Thymus (tissue), 14 donors: ENCODE measurements at places on chromosomes 2 and 18. TPM values are rescaled to one million over a fixed set of nuclear protein-coding genes. Genes with fewer than 3 reads are reported as not detected.

DNA sequence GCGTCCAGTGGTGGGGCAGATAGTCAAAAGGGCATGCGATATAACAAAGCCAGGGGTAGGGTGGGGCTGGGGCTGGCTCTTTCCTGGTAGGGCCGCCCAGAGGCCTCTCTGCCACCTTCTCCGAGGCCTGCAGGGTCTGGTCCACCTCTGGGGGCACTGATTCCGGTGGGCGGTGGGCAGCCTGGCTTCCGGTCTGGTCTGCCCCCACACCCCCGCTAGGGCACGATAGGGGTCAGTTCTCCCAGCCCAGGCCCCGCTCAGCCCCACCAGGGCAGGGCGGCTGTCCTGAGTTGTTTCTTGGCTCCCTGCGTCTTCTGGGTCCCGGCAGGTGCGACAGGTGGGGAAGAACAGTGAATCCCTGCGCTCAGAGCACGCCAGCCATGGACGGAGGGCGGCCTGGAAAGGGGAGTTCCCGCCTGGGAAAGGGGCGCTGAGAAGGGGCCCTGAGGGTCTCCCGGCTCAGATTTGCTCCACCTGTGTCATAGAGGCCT, 707 bp upstream of the ERFE start:
- H3K4me3 ChIP-seq, result no peak overlapping the region
- DNase-seq, result no peak
- H3K4me1 ChIP-seq, result peaks cover 8% of the 10 kb centered on the region
- no peaks in the 10 kb centered on the region for H3K36me3 ChIP-seq
- H3K27me3 ChIP-seq, result peaks cover 39% of the 10 kb centered on the region

- no peak overlapping the region for H3K4me3 ChIP-seq
- no peaks in the 10 kb centered on the region for H3K36me3 ChIP-seq
- H3K27ac ChIP-seq, result no peak overlapping the region
Measured at GRCh38 chr2:235976516-235976915, 191.7 kb downstream of the GBX2 start.

GRCh38 chr18:79911344-79912270, 39.8 kb downstream of the SLC66A2 start:
- no peak overlapping the region for H3K4me3 ChIP-seq
- H3K4me1 ChIP-seq, result no peaks in the 10 kb centered on the region
- H3K27ac ChIP-seq, result no peak overlapping the region
- no peaks in the 10 kb centered on the region for H3K27me3 ChIP-seq

- peak overlapping the region; percentile 46 for H3K27ac ChIP-seq
- no peaks in the 10 kb centered on the region for H3K36me3 ChIP-seq
- peaks cover 67% of the 10 kb centered on the region for H3K4me1 ChIP-seq
- H3K4me3 ChIP-seq, result no peak overlapping the region
- H3K27me3 ChIP-seq, result peaks cover 67% of the 10 kb centered on the region
Measured at GRCh38 chr18:48931680-48932461, 18.9 kb downstream of the SMAD7 start.

- no peak overlapping the region for H3K27ac ChIP-seq
- H3K4me3 ChIP-seq, result no peak overlapping the region
- no peaks in the 10 kb centered on the region for H3K36me3 ChIP-seq
- H3K27me3 ChIP-seq, result no peaks in the 10 kb centered on the region
- no peak for DNase-seq
Measured at GRCh38 chr2:230124235-230124634, 55.5 kb upstream of the SLC16A14 start.

GRCh38 chr18:52409727-52410126, 69.7 kb downstream of the DCC start:
- H3K27ac ChIP-seq, result no peak overlapping the region
- no peak overlapping the region for H3K4me3 ChIP-seq
- H3K4me1 ChIP-seq, result no peaks in the 10 kb centered on the region
- DNase-seq, result no peak
- H3K36me3 ChIP-seq, result no peaks in the 10 kb centered on the region

DNA sequence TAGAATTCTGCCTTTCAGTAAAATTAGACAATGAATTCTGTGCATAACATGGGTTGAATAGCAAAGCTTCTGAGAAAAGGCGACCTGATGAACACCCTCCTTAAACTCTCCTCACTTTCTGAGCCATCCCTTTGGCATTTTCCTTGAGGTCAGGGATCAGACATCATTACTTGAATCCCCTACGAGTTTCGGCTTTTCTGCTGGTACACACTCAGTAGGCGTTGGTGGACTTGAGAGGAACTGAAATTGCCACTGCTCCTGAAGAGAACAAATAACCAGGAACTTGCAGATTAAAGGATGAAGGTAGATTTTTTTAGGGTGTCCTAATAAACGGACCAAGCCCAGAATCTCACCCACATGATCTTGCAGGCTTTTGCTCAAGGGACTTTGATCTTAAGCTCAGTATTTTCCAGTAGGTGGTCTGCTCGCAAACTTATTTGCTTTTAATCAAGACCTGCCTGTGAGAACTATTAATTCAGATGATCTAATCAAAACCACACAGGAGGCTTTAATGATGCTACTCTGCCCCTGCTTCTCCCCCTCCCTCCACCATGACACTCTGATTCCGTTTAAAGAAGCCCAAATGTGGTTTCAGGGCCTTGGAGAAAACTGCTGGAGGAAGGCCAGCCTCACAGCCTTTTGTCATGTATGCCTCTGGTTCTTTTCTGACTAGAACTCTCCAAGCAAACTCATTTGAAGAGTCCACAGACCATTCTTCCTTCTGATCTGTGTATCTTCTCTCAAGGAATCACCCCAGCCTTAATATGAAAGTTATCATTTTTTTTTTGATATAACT, 124.9 kb downstream of the PRKCE start:
- H3K27me3 ChIP-seq, result no peaks in the 10 kb centered on the region
- DNase-seq, result no peak
- H3K4me1 ChIP-seq, result no peaks in the 10 kb centered on the region
- no peaks in the 10 kb centered on the region for H3K36me3 ChIP-seq
- H3K4me3 ChIP-seq, result no peak overlapping the region

DNA sequence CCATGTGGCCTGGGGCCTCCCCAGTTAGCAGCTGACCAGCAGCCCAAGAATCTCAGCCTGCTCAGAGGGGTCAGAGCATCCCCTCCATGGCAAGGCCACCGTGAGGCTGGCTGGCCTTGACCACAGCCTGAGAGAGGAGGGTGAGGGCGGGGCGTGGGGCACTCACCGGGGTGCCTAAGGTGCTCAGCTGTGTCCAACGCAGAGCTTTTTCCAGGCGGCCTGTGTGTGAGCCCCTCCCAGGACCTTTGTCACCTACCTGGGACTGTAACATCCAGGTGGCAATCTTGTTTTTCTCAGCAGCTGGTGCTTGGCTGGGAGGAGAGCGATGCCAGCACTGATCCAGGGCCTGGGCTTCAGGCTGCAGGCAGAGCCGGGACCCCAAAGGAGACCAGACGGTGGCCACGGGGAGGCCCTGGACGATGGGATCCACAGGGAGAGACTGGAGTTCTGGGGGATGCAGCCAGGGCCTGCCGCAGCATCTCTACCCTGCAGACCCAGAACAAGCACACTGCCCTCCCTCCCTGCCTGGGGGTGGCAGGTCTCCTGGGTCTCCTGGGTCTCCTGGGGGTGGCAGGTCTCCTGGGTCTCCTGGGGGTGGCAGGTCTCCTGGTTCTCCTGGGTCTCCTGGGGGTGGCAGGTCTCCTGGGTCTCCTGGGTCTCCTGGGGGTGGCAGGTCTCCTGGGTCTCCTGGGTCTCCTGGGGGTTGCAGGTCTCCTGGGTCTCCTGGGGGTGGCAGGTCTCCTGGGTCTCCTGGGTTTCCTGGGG, 12.3 kb downstream of the SNED1 start:
- no peaks in the 10 kb centered on the region for H3K36me3 ChIP-seq
- H3K27me3 ChIP-seq, result peaks cover 4% of the 10 kb centered on the region
- peak overlapping the region; percentile 29 for H3K4me3 ChIP-seq
- H3K27ac ChIP-seq, result peak overlapping the region; percentile 87
- no peak for DNase-seq

GRCh38 chr2:198135481-198135934, 331.1 kb downstream of the PLCL1 start:
- H3K4me1 ChIP-seq, result no peaks in the 10 kb centered on the region
- DNase-seq, result no peak
- no peaks in the 10 kb centered on the region for H3K27me3 ChIP-seq
- H3K36me3 ChIP-seq, result peaks cover 5% of the 10 kb centered on the region

DNA sequence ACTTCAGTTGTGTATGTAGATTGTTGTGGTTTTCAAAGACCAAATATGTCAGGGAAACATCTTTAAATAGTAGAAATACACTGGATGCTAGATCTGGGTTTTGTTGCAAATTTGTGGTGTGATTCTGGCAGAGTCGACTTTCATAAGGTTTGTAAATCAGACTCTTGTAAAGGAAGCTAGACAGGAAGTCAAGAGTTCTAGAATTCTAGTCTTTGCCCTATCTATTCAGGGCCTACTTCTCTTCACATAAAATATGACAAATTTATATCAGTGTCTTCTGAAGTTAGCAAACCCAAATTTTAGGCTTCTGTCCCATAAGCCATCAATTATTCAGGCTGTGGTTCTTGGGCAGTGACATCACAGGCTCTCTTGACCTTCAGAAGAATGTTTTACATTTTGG, 1579.2 kb upstream of the PIK3C3 start:
- no peak for DNase-seq
- H3K27me3 ChIP-seq, result no peaks in the 10 kb centered on the region
- H3K27ac ChIP-seq, result no peak overlapping the region
- H3K36me3 ChIP-seq, result no peaks in the 10 kb centered on the region

GRCh38 chr18:12281861-12282260, 26.2 kb upstream of the TUBB6 start:
- no peak overlapping the region for H3K27ac ChIP-seq
- DNase-seq, result no peak
- peaks cover 5% of the 10 kb centered on the region for H3K27me3 ChIP-seq
- no peaks in the 10 kb centered on the region for H3K36me3 ChIP-seq
- peaks cover 8% of the 10 kb centered on the region for H3K4me1 ChIP-seq

GRCh38 chr2:164813535-164813934, 28.1 kb downstream of the COBLL1 start:
- H3K4me3 ChIP-seq, result no peak overlapping the region
- H3K27me3 ChIP-seq, result no peaks in the 10 kb centered on the region
- no peak overlapping the region for H3K27ac ChIP-seq
- no peaks in the 10 kb centered on the region for H3K4me1 ChIP-seq

DNA sequence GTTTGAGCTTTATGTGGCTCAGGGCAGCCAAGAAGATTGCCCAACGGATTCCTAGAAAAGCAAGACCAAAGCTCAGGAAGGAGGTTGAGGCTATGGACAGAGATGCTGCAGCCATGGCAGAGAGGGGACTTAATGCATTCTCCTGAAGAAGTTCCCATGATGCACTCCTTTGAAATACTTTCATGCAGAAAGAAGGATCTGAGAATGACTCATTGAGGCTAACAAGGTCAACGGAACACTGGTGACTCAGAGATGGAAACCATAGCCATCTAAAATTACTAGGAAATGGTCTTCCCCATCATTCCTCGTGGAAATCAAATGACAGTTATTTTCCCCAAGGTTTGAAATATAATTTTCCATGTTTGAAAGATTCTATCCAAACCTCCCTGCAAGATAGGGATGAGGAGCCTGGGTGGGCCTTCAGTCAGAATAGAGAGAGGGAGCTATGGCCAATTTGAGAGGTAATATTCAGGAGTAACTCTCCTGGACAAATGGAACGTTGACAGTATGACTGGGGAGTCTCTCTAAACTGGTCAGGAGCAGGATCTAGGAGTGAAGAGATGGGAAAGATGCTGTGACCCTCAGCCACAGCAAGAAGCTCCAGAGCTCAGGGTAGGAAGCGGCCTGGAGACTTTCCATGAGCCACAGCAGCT, 63.0 kb downstream of the REEP1 start:
- no peak overlapping the region for H3K4me3 ChIP-seq
- no peaks in the 10 kb centered on the region for H3K4me1 ChIP-seq
- no peaks in the 10 kb centered on the region for H3K36me3 ChIP-seq
- no peak overlapping the region for H3K27ac ChIP-seq
- H3K27me3 ChIP-seq, result no peaks in the 10 kb centered on the region

DNA sequence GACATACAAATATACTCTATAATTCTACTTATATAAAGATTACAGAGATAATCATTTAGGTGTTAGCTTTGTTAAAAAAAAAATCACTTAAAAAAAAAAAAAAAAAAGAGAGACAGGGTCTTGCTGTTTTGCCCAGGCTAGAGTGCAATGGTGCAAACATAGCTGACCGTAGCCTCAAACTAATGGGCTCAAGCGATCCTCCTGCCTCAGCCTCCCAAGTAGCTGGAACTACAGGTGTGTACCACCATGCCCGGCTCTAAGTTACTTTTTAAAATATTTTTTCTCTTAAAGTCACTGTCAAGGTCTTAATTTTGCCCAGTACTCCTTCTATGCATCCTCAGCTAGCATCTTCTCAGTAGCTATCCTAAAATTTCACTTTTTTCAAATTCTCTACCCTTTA, 77.2 kb upstream of the SLC25A52 start:
- DNase-seq, result no peak
- H3K4me3 ChIP-seq, result no peak overlapping the region
- H3K27me3 ChIP-seq, result no peaks in the 10 kb centered on the region

DNA sequence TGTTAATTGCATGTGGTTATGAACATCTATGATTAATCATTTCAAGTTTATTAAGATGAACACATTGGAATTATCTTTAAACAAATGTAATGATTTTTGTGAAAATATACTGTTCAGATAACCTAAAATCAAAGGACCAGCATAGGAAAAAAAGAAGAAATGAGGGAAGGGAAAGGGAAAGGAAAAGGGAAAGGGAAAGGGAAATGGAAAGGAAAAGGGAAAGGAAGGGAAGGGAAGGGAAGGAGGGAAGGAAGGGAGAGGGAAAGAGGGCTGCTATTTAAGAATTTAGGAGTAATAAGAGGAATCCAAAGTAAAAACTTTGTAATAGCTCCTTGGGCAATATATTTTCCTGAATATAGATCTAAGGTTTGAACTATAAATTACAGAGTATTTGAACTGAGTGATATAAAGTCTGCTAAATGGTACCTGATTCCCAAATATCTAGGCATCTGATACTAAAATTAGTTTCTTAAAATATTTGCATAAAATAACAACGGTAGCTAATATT, 726.3 kb downstream of the EPHA4 start:
- H3K4me3 ChIP-seq, result no peak overlapping the region
- H3K27ac ChIP-seq, result no peak overlapping the region
- H3K4me1 ChIP-seq, result no peaks in the 10 kb centered on the region
- no peaks in the 10 kb centered on the region for H3K36me3 ChIP-seq
- no peak for DNase-seq

GRCh38 chr18:42798606-42799170, 316.8 kb downstream of the RIT2 start:
- H3K4me3 ChIP-seq, result no peak overlapping the region
- no peaks in the 10 kb centered on the region for H3K36me3 ChIP-seq
- H3K4me1 ChIP-seq, result no peaks in the 10 kb centered on the region
- H3K27me3 ChIP-seq, result no peaks in the 10 kb centered on the region
- no peak overlapping the region for H3K27ac ChIP-seq

Gene CRYGC
- not detected for total RNA-seq

Gene GPR155
- 3.0 TPM for total RNA-seq

Gene CAPG
- 190 TPM for total RNA-seq

Gene HJURP
- total RNA-seq, result 29.7 TPM

Gene KCTD1
- total RNA-seq, result 9.3 TPM
